ENCODE measurements at places on chromosomes 3 and 15. TPM values are rescaled to one million over a fixed set of nuclear protein-coding genes. Genes with fewer than 3 reads are reported as not detected.

The FANCD2OS gene
- not detected for total RNA-seq

The IL17RE gene
- 15.3 TPM for total RNA-seq

The PLA2G4E gene
- 89.5 TPM for total RNA-seq

The TP53BP1 gene
- 27.6 TPM for total RNA-seq

The ATP13A5 gene
- total RNA-seq = 0.35 TPM

The IL16 gene
- 5.5 TPM for total RNA-seq

The HDDC3 gene
- total RNA-seq = 11.1 TPM

The GAP43 gene
- not detected for total RNA-seq

The VEPH1 gene
- not detected for total RNA-seq

The NRROS gene
- 0.70 TPM for total RNA-seq

The EOMES gene
- 0.18 TPM for total RNA-seq

The CPLX3 gene
- not detected for total RNA-seq

The ZKSCAN7 gene
- 0.83 TPM for total RNA-seq

The RETNLB gene
- not detected for total RNA-seq

The CACNA2D2 gene
- total RNA-seq = not detected

The NPAP1 gene
- not detected for total RNA-seq

The HTR3E gene
- total RNA-seq = not detected

The SLC28A2 gene
- total RNA-seq = not detected

The AGBL1 gene
- total RNA-seq = 0.11 TPM

The FOXB1 gene
- total RNA-seq = not detected

The SEMA3B gene
- 0.70 TPM for total RNA-seq

The SUCLG2 gene
- 55.4 TPM for total RNA-seq

The TRIM69 gene
- 10.4 TPM for total RNA-seq

The ZNF770 gene
- 49.0 TPM for total RNA-seq

The RAD51 gene
- 8.5 TPM for total RNA-seq

The ASB14 gene
- not detected for total RNA-seq

The SLC2A2 gene
- not detected for total RNA-seq

The CD86 gene
- total RNA-seq = 1.6 TPM

The SST gene
- total RNA-seq = not detected

The GABRB3 gene
- total RNA-seq = 0.95 TPM

The PP2D1 gene
- total RNA-seq = not detected

The NDN gene
- 10.5 TPM for total RNA-seq

The HRH1 gene
- 4.1 TPM for total RNA-seq

The TRIM42 gene
- total RNA-seq = not detected

The RTP1 gene
- total RNA-seq = not detected

The CADPS gene
- 4.8 TPM for total RNA-seq

The KBTBD13 gene
- not detected for total RNA-seq

The ATP2B2 gene
- 0.47 TPM for total RNA-seq

The TRPM1 gene
- total RNA-seq = not detected

The FGF7 gene
- 12.5 TPM for total RNA-seq

The KIF9 gene
- total RNA-seq = 1.1 TPM

The TIPIN gene
- 2.5 TPM for total RNA-seq

The CCDC13 gene
- 1.3 TPM for total RNA-seq

The TASOR gene
- 41.1 TPM for total RNA-seq

The KIF15 gene
- 3.6 TPM for total RNA-seq

The TEX55 gene
- not detected for total RNA-seq

The ERC2 gene
- 0.19 TPM for total RNA-seq

The MKRN2OS gene
- total RNA-seq = 7.6 TPM

The RHOA gene
- 290 TPM for total RNA-seq

The CATSPER2 gene
- total RNA-seq = not detected

The CELSR3 gene
- 0.34 TPM for total RNA-seq

The LRRC34 gene
- total RNA-seq = 0.35 TPM

The IL17RD gene
- 4.4 TPM for total RNA-seq

The PRRT3 gene
- total RNA-seq = 1.3 TPM

The PCSK6 gene
- 9.2 TPM for total RNA-seq

The CCDC39 gene
- total RNA-seq = not detected

The NR1I2 gene
- not detected for total RNA-seq

The PRTG gene
- 0.04 TPM for total RNA-seq

The SLC12A1 gene
- not detected for total RNA-seq

Measured in esophagus squamous epithelium (tissue), 5 donors.